Chondrocyte (in vitro differentiated cells): ENCODE measurements at places on chromosomes 2 and 18. TPM values are rescaled to one million over a fixed set of nuclear protein-coding genes. Genes with fewer than 3 reads are reported as not detected.

The ANTXR1 gene
- 207 to 351 TPM (median 347 TPM) in 3 replicates for total RNA-seq

The ALK gene
- total RNA-seq: 0.07 to 0.08 TPM in 2 of 3 replicates, not detected in the other

The TMEM214 gene
- total RNA-seq: 107 to 166 TPM (median 110 TPM) in 3 replicates

The MOGAT1 gene
- total RNA-seq: not detected in 3 replicates

The NYAP2 gene
- 0.05 TPM in 1 of 3 replicates, not detected in the others for total RNA-seq
